ENCODE measurements at places on chromosomes 7 and 10.

DNA sequence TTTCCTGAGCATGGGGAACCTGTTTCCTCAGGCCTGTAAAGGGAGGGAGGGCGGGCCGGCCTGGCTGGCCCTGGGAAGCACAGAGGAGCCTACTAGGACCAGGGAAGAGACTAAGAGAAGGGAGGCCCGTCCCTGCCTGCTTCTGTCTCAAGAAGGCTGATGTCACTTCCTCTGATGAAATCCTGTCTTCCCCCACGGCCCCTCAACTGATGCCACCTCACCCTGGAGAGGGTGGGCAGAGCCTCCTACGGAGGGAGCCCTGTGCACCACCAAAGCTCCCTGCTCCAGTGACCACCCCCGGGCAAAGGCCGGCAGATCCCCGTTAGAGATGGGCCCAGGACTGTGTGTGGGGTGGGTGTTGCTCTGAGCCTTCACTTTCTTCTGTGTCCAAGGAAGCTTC is 1.0 kb upstream of the PILRA start:
- DNase-seq = no peak

GRCh38 chr7:41912851-41913567 is 210.1 kb upstream of the INHBA start:
- no peak for DNase-seq

GRCh38 chr10:18753312-18753895 is 94.2 kb downstream of the ARL5B start:
- DNase-seq = no peak

DNA sequence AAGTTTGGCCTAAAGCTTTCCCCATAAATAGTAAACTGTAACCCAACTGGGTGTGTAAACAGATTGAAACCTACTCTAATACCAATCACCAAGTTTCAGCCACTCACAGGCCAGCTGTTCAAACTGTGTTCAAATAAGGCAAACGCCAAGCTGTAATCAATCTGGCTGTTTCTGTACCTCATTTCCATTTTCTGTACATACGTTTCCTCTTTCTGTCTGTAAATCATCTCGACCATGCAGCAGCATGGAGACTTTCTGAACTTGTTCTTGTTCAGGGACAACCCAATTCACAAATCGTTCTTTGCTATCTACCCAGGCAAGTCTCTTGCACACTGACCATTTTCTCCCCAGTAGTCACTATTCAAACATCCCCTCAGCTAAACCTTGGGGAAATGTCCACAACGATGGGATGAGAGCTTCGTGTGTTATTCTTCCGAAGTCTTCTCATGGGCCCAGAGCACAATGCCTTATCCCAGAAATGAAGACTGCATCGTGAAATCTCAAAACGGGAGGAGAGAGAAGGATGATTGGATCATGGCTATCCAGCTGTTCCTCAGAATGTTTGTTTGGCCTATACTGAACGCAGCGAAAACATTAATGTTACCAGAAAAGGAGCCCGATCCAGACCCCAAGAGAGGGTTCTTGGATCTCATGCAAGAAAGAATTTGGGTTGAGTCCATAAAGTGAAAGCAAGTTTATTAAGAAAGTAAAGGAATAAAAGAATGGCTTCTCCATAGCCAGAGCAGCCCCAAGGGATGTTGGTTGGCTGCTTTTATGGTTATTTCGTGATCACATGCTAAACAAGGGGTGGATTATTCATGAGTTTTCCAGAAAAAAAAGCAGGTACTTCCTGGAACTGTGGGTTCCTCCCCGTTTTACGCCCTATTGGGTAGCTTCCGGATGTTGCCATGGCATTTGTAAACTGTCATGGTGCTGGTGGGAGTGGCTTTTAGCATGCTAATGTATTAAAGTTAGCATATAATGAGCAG is 86.2 kb downstream of the SLC16A9 start:
- DNase-seq = no peak

DNA sequence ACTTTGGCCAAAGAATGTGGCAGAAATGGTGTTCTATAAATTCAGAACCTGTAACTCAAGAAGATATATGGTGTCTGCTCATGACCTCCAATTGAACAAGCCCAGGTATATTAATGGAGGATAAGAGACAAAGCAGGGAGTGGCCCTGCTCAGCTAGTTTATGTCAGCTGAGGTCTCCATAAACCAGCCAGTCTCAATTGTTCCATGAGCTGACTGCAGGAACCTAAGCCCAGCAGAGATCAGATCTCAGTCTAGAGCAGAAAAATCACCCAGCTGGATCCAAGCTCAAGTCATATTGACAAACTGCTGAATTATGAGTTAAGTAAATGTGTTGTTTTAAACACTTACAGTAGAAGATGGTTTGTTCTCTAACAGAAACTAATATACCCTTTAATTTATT is 105.5 kb upstream of the SGCE start:
- no peak for DNase-seq

DNA sequence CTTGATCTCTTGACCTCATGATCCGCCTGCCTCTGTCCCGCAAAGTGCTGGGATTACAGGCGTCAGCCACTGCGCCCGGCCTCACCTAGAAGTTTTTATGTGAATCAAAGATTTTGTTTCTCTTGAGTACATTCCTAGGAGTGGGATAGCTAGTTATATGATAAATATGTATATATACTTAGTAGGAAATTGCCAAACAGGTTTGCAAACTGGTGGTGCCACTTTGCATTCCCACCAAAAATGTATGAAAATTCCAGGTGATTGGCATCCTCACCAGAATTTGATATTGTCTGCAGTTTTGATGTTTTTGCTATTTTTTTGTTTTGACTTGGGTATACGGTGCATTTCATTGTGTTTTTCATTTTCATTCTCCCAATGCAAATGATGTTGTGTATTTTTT is 86.8 kb downstream of the NOD1 start:
- no peak for DNase-seq

DNA sequence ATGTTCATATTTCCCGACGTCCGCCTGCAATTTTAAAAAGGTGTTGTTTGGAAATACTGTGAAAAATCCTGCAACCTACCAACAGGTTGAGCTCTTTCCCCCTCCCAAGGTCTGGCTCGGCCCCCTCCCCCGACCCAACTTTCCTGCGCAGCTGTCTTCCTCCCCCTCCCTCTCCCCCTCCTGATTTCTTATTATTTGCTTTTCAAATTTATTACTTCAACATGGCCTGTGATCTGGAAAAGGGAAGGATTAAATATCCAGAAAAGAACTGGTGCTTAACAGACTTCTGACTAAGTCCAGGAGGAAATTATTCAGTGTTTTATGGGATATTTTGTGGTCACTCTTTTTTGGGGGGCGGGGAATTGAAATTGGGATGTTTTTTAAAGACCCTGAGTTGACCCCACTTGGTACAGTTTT is 2.4 kb downstream of the ARID5B start:
- DNase-seq = no peak

DNA sequence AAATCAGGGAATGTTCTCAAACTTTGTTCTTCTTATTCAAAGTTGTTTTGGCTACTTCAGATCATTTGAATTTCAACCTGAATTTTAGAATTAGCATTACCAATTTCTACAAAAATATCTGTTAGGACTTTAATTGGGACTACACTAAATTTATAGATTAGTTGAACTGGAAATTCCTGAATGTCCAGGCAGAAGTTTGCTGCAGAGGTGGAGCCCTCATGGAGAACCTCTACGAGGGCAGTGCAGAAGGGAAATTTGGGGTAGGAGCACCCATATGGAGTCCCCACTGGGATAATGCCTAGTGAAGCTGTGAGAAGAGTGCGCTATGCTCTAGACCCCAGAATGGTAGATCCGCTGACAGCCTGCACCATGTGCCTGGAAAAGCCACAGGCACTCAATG is 22.8 kb upstream of the AGMO start:
- no peak for DNase-seq

DNA sequence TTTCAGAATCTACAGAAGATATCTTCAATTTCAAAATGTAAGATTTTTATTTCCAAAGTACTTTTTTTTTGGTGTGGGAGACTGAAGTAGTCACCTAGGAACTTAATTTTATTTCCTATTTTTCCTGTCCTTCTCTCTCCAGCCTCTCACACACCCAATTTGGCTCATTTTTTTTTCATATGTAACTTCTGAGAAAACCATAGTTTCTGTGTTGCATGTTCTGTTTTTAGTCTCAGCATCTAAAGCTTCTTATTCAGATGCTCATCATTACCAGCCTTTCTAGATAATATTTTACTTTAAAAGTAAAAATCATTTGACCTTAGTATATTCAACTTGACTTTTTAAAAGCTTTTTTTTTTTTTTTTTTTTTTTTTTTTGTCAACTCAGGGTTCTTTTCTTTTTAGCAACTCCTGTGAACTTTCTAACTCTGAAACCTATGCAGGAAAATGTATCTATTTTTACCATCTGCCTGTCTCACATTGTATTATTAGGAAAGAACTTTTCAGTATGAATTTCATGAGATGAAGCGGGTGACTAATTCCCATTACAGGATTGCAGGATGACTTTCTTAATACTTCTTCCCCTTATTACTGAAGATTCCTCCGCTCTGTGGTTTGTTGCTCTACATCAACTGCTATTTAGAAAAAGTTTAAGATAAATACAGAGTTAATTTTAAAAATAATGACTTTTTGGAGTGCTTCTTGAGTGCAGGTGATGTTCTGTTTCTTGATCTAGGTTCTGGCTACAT is 73.6 kb upstream of the LSM8 start:
- DNase-seq = no peak

GRCh38 chr10:69801434-69802315 is at the start of gene COL13A1:
TSS of gene COL13A1 (plus strand) at chr10:69801906. CDS start at chr10:69802424, 518 bp downstream.
- DNase-seq = no peak

DNA sequence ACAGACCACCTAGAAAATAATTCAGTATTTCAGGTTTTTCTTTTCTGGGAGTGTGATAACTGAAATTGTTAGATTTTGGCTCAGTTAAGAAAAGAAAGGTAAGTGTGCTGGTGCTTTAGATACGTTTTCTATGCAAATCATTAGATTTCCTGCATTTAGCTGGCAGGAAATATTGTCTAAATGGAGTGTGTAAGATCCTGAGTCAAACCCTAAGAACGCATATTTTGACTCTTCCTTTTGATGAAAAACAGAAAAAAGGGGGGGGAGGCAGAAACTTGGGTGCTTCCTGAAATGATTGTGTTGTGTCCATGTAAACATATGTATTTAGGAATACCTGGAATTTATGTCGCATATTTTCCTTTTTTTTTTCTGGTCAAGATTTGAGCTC is 1.2 kb downstream of the GRK5 start:
- DNase-seq = no peak

DNA sequence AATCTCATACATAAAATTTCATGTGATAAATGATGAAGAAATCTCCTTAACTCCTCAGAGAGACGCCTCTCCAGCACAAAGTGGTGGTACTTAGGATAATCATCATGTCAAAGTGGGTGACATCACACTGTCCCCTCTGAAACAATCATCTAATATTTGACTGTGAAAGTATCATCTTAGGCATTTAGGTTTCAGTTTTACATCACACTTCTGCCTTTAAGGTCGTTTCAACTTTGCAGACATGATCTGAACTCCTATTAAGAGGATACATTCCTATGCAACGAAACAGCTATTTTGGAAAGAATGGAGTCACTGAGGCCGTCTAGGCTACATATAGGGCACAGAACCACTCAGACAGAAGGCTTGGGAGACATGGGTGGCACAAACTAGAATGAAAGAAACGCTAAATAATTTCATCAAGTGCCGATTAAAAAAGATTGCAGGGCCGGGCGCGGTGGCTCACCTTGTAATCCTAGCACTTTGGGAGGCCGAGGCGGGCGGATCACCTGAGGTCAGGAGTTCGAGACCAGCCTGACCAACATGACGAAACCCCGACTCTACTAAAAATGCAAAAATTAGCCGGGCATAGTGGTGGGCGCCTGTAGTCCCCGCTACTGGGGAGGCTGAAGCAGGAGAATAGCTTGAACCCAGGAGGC is 2.0 kb downstream of the VOPP1 start:
- no peak for DNase-seq

GRCh38 chr7:7516156-7516555 is 19.5 kb downstream of the COL28A1 start:
- no peak for DNase-seq

GRCh38 chr7:110750931-110751605 is 339.9 kb upstream of the LRRN3 start:
- no peak for DNase-seq

- DNase-seq = no peak
These were observed 361.4 kb upstream of the VSTM2A start for GRCh38 chr7:54180796-54181195.

- DNase-seq = no peak
These were observed 36.8 kb upstream of the NUB1 start for GRCh38 chr7:151304856-151305255.

DNA sequence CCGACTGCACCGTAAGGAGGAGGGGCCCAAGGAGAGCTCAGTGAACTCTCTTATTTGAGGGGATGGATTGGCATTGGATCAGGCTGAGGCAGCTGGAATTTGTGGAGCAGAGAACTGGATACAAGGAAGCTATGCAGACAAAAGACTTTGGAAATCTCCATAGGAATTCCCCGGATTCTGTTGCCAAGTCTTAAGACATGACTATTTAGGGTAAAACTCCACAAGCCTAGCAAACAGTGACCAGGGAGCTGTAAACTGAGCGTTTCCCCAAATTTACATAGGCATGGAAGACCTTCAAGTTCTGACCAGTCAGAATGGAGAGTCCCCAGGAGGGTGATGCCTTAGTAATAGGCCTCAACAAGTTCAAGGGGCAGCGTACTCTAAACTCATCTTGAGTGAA is 82.5 kb upstream of the PCBD1 start:
- DNase-seq = no peak

GRCh38 chr7:31687024-31687748 is at the start of gene PPP1R17:
TSS of gene PPP1R17 (plus strand) at chr7:31687215. CDS start at chr7:31692442, 5,227 bp downstream.
- no peak for DNase-seq

DNA sequence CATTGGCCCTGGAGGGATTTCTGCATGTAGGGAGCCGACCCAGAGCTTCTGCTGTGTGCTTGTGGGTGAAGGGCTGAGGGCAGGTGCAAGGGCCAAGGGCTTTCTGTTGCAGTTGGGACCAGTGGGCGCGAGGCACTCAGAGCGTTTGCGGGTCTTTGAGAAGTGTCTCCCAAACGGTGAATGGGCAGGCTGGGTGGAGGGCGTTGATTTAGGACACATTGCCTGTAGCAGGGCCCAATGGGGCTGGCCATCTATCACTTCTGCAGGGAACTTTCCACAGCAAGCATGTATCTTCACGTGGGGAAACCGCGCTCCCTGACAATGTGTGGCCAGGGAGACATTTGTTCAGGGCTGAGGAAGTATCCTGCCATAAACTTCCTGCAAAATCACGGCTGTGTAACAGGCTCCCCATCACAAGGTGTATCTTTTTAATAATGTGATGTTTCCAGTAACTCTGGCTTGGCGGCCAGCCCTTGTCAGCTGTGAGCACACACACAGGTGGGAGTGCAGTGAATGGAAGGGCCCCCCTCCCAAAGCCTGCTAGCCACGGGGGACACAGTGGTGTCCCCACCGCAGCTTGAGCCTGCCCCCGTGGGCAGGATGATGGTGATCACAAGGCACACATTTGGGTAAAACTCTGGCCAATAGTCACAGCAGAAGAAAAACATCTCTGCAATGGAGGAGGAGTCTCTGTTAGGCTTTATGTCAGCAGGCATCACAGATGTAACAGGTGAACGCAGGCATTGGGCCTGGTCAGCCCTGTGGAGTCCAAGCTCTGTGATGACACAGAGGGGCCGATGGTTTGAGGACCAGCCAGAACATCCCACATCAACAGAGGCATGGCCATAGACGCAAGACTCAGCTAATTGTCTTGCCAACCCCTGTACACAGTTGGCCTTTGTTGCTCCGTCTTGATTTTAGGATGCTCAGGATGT is 84.3 kb downstream of the GLRX3 start:
- no peak for DNase-seq

- no peak for DNase-seq
These were observed 87.3 kb downstream of the EVX1 start for GRCh38 chr7:27329909-27330308.

GRCh38 chr7:111952783-111953182 is 253.4 kb downstream of the DOCK4 start:
- DNase-seq = no peak

All from stimulated activated effector memory CD8-positive, alpha-beta T cell treated with anti-CD3 and anti-CD28 coated beads, Interleukin-12 subunit alpha, Interleukin-12 subunit beta, amount 100 ng/mL, for 72 hours (primary cell).